Heart left ventricle (tissue), 16 donors: ENCODE measurements at places on chromosomes 5 and 9. TPM values are rescaled to one million over a fixed set of nuclear protein-coding genes. Genes with fewer than 3 reads are reported as not detected.
A peak's percentile ranks its signal among the peaks of the same experiment; 100 is the strongest.

CDO1 gene
- total RNA-seq, result 37.2 TPM

COL27A1 gene
- 3.4 TPM for total RNA-seq

GPR150 gene
- not detected for total RNA-seq

PPP3R2 gene
- not detected for total RNA-seq

SEMA6A gene
- 7.6 TPM for total RNA-seq

GRCh38 chr9:79829566-79830302 lies 258.0 kb downstream of the TLE4 start:
- DNase-seq, result no peak

DNA sequence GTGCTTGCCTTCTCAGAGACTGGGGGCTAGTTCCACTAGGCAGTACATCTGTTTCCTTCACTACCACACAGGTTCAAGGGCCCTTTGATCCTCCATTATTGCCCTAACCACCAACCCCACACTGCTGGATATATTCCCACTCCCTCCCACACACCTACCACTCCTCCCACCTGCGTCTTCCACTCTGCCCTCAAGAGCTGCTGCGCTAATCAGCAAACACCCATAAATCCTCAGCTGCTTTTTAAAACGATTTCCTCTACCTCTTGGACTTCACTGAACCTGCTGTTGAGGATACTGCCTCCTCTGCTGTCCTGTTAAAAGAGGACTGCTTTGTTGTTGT lies 120.9 kb downstream of the MAPKAP1 start:
- no peak for DNase-seq

DNA sequence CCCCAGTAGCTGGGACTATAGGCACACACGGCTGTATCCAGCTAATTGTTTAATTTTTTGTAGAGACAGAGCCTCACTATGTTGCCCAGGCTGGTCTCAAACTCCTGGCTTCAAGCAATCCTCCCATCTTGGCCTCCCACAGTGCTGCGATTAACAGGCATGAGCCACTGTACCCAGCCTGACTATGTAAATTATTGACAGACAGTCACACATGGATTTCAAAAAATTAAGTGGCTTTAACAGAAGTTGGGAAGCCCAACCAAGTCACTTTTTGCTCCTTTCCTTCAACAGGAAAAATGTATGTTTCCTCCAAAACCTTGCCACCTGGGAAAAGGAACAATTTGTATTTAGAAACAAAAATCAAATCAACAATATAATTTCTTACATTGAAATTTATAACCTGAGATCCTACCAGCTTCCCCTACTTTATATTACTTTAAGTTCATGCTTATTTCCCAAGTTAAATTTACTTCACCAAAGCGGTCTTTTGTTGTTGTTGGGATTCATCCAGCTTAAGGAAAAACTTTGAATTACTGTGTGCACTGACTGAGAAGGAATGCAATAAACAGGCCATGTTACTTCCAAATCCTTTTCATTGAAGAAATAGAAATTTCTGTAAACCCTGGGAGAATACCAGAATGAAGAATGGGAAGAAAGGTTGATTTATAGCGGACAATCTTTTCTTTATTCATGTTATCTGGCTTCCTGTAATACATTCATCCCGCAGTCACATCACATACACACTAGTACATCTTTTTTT lies 8.6 kb downstream of the PCA3 start:
- no peak for DNase-seq

GRCh38 chr9:32843295-32843694 lies 60.0 kb downstream of the TMEM215 start:
- DNase-seq, result no peak

GRCh38 chr5:105684799-105685198 lies 1985.9 kb downstream of the EFNA5 start:
- DNase-seq, result no peak

DNA sequence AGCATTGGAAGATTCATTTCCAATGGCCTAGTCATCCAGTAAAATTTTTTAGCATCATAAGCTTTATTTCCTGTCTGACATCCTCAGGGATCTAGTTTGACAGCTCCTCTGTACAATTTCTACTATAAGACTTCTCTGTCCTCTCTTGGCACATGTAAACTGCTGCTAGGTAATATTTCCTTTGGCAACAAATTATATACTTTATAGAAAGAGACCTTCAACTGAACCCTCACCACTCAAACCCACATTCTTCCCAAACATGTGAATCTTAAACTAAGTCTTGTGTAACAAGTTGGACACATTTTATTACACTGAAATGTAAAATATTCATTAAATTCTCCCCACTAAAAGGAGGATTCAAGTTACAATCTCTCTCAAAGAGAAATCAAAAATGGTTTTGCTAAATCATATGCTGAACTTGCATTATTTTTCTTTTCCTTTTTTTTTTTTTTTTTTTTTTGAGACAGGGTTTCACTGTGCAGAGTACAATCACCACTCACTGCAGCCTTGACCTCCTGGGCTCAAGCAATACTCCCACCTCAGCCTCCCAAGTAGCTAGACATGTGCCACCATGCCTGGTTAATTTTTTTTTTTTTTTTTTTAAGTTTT lies 36.9 kb downstream of the SCAI start:
- DNase-seq, result no peak

GRCh38 chr5:11525020-11525419 lies 379.2 kb downstream of the CTNND2 start:
- no peak for DNase-seq

DNA sequence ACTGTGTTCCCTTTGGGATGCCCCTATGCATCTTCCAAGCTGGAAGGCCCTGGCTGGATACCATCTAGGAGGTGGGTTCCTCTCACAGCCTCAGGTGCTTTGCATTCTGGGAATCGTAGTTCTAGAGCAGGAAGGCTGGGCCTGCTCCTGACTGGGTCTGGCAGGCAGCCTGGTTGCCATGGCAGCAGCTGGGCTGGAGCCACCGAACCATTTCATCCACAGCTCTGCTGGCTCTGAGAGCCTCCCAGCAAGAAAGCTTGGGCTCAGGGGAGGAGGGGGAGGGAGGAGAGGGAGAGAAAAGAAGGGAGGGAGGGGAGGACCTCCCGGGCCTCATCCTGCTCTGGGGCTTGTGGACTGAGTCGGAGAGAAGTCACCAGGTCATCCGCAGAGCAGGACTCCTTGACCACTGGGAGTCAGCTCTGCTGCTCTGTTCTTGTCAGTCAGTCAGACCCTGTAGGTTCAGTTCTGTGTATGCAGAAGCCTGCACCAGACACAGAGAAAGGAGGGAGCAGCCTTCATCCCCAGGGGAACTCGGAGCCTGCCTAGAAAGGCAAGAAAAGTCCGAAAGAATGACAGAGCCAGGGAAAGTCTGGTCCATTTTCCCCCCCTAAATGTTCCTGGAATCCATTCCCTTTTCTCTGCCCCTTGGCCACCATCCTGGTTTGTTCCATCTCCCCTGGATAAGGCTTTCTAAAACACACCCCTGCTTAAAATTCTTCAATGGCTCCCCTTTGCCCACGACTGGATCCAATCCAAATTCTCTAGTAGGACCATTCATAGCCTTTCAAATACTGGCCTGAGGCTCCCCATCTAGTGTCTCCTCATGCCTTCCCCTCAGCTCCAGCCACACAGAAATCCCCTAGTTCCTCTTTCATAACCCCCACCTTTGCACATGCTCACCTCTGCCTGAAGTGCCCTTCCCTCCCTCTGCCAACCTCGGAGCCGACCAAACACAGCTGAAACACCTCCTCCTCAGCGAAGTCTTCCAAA lies 65.4 kb upstream of the ARAP3 start:
- peak; percentile 90 for DNase-seq
